GM12878 (cell line): ENCODE measurements at places on chromosomes 12 and 14. TPM values are rescaled to one million over a fixed set of nuclear protein-coding genes. Genes with fewer than 3 reads are reported as not detected.

- no peak overlapping the region for H3K4me3 ChIP-seq
- no peaks in the 10 kb centered on the region for H3K36me3 ChIP-seq
- H3K27me3 ChIP-seq = no peaks in the 10 kb centered on the region
- no peak for DNase-seq
Measured at GRCh38 chr12:3022411-3022810, 54.8 kb upstream of the TSPAN9 start.

GRCh38 chr14:72008666-72009065, 76.4 kb downstream of the RGS6 start:
- no peaks in the 10 kb centered on the region for H3K27me3 ChIP-seq
- DNase-seq = no peak
- H3K27ac ChIP-seq = no peak overlapping the region
- H3K4me1 ChIP-seq = no peaks in the 10 kb centered on the region
- no peaks in the 10 kb centered on the region for H3K36me3 ChIP-seq

DNA sequence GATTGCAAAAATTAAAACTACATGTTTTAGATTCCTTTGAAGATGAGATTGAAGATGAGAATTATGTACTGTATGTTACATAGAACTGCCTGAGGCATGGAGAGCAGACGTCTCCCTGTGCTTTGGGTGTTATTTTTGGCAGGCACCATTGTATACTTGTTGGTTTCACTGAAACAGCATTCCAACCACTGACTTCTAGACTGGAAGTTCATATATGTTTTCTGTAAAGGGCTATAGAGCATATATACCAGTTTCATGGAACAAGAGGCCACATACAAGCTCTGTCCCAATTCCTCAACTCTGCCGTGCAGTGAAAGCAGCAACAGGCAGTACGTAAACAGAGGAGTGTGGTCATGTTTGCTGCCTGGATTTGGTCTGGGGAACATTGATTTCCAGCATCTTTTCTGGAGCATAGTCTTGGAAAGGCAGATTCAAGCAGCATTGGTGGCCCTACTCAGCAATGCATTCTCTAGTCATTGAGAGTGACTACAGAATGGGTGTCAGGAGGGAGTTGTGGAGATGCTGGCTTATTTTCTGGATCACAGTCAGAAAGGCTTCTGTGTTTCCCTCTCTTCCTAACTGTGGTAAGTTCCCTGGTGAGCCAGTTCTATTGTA, 57.6 kb upstream of the CNTN1 start:
- no peaks in the 10 kb centered on the region for H3K27me3 ChIP-seq
- DNase-seq = no peak
- no peak overlapping the region for H3K4me3 ChIP-seq
- H3K27ac ChIP-seq = no peak overlapping the region

DNA sequence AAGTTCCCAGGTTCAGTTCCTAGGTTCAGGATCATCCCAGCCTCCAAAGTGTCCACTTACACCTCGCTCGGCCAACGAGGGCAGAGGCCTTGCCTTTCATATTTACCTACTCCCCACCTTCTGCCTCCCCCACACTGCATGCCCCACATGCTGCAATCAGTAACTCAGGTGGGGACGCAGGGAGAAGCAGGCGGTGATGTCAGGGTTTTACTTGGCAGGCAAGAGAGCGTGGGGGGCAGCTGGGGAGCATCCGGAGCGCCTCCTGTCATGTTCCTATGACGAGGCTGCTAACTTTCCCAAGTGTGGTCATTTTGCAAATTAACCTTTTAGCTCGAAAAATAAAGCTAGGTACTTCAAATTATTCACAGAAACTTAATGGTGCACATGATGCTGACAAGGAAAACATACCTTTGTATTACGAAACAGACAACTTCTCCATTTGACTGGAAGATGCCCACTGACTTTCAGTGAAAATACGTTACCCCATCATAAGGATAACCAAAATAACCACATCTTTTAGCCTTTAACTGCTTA, 53.8 kb downstream of the SETD3 start:
- H3K27me3 ChIP-seq = no peaks in the 10 kb centered on the region
- no peak for DNase-seq
- H3K27ac ChIP-seq = no peak overlapping the region
- peaks cover 13% of the 10 kb centered on the region; the same call in 1 of the 2 replicates for H3K36me3 ChIP-seq

POU6F1 gene
- 4.2 and 4.3 TPM in 2 replicates for total RNA-seq

KRT6C gene
- not detected in 2 replicates for total RNA-seq

DNA sequence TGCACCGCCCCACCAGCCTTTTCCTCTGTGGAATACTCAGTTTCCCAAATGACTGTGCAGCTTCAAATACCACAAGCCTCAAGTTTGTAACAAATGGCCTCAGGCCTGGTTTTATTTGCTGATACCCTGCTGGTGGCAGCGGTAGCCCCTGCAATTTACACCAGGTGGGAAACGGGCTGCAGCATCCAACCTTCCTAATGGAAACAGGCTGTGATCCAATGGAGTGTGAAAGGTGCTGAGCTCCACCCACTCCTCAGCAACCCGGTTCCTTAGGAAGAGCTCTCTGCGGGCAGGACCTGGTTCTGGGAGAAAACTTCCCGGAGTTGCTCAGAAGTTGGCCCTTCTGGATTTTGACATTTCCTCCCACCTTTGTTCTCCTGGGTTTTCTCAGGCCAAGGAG, 41.7 kb upstream of the LTA4H start:
- H3K4me1 ChIP-seq = no peaks in the 10 kb centered on the region
- H3K4me3 ChIP-seq = no peak overlapping the region
- H3K36me3 ChIP-seq = no peaks in the 10 kb centered on the region
- H3K27ac ChIP-seq = no peak overlapping the region
- peaks cover 2% of the 10 kb centered on the region; the same call in 1 of the 2 replicates for H3K27me3 ChIP-seq

E2F7 gene
- 26.1 and 29.7 TPM in 2 replicates for total RNA-seq

DNA sequence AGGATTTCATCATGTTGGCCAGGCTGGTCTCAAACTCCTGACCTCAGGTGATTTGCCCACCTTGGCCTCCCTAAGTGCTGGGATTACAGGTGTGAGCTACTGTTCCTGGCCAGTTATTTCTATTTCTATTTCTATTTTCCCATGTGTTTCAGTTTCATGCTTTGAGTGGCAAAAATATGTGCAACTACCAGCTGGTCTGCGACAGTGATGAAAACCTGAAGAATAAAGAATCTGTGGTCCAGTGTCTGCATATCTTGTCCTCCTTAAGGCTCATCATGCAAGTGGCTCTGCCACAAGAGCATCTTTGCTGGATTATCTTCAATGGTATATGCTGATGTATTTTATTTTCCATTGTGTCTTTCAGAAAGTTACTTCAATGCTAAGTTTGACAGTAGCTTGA, 17.4 kb downstream of the CFAP54 start:
- DNase-seq = no peak
- no peaks in the 10 kb centered on the region for H3K27me3 ChIP-seq
- no peak overlapping the region for H3K27ac ChIP-seq
- H3K36me3 ChIP-seq = no peaks in the 10 kb centered on the region
- H3K4me1 ChIP-seq = peaks cover 17% of the 10 kb centered on the region

DNA sequence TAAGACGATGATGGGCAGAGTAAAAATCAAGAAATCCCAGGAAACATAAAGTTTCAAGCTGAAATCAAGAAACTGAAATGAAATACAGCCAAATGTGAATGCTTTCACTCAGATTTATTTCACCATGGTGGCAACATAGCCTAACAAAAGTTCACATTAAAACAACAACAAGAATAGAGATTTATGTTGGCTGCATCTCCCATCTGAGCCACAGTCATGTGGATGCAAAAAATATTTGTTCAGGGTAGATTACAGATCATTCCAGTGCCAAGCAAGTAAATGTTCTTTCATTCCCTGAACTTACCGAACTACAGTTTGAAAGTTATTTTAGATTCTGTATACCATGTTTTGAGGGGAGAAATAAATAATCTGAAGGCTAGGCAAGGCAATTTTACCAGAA, 159.9 kb upstream of the TMTC1 start:
- H3K27ac ChIP-seq = no peak overlapping the region
- H3K36me3 ChIP-seq = no peaks in the 10 kb centered on the region
- no peaks in the 10 kb centered on the region for H3K27me3 ChIP-seq
- no peaks in the 10 kb centered on the region for H3K4me1 ChIP-seq

PRH2 gene
- total RNA-seq = not detected in 2 replicates

DNA sequence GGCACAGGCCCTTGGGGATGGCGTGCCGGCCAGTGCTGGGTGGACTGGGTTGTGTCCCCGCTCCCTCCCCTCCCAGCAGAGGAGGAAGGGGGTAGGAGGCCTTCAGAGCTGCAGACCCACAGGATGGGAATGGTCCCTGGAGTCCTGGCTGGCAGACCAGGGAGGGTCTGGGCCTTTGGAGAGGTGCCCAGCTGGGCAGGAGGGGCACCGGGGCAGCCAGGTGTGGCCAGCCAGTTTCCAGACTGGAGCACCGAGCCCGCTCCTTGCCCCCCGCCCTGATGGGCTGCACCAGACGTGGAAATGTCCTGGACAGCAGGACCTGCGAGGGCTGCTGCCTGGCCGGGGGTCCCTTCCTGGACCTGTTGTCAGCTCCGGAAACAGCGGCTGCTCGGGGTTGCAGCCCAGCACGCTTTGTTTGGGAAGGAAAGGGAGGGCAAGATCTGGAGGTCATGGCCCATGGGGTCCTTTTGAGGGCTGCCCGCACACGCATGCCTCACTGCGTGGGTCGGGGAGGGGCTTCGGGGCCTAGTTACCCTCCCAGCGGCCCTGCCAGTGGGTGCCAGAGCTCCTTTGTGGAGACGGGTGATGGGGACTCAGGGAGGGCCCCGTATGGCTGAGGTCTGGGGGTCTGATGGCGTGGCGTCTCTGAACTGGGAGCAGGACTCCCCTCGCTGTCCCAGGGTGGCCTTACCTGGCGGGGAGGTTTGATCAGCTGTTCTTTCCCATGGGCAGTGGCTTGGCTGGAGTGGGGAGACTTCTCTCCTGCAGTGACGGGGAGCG, 9.1 kb downstream of the KIF26A start:
- no peak overlapping the region for H3K27ac ChIP-seq
- no peak overlapping the region for H3K4me3 ChIP-seq
- no peaks in the 10 kb centered on the region for H3K36me3 ChIP-seq
- no peaks in the 10 kb centered on the region for H3K4me1 ChIP-seq
- DNase-seq = no peak

DNA sequence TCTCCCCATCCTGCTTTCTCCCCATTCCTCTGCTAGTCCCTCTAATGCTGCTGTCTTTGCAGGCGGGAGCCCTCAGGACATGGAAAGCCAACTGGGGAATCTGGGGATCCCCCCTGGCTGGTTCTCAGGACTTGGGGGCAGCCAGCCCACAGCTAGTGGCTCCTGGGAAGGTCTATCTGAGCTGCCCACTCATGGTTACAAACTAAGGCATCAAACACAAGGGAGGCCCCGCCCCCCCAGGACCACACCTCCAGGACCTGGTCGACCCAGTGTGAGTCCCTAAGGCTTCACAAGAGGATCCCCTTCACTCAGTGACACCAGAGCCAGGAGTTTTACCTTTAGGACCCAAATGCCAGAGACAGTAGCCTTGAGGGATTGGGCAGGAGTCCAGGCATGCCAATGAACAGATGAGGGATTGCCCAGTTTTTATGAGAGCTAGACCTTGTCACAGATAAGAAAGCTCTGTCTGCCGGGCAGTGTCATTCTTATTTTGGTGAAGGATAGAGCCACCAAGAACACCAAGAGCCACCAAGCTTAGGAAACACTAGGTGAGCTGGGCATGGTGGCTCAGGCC, 8.0 kb upstream of the CPNE6 start:
- no peak for DNase-seq
- H3K36me3 ChIP-seq = no peaks in the 10 kb centered on the region
- no peaks in the 10 kb centered on the region for H3K4me1 ChIP-seq
- H3K27ac ChIP-seq = no peak overlapping the region
- H3K4me3 ChIP-seq = no peak overlapping the region
- H3K27me3 ChIP-seq = peaks cover 2% of the 10 kb centered on the region; the same call in 1 of the 2 replicates

DNA sequence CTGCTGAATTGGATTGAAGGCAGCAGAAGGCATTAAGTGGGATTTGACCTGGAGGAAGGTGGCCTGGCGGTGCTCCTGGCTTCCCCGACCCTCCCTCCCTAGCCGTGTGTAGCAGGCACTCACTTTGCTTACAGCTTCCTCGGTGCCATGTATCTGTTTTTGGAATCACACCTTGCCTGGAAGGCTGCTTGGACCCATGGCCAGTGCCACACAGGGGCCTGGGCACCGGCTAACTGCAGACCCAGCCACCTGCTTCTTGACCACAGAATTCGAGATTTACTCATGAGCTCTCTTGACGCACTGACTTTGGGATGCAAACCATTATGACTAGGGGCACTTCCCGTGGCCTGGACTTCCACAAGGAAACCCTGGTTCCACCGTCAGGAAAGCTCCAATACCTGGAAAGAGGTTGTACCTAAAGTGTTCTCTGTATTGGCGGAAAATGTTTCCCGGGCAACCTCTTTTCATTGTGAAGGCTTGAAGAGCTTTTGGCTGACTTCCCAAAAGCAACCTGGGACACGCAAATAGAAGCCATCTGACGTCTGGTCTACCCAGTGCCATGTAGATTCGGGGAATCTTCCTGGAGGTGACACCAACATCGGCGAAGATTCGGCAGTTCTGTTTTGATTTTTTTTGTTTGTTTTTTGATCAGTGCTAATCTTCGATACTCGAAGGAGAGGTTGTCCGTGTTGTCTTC, 125.6 kb upstream of the RTL1 start:
- no peak for DNase-seq
- no peak overlapping the region for H3K4me3 ChIP-seq
- no peaks in the 10 kb centered on the region for H3K36me3 ChIP-seq
- H3K4me1 ChIP-seq = no peaks in the 10 kb centered on the region
- no peak overlapping the region for H3K27ac ChIP-seq

DNA sequence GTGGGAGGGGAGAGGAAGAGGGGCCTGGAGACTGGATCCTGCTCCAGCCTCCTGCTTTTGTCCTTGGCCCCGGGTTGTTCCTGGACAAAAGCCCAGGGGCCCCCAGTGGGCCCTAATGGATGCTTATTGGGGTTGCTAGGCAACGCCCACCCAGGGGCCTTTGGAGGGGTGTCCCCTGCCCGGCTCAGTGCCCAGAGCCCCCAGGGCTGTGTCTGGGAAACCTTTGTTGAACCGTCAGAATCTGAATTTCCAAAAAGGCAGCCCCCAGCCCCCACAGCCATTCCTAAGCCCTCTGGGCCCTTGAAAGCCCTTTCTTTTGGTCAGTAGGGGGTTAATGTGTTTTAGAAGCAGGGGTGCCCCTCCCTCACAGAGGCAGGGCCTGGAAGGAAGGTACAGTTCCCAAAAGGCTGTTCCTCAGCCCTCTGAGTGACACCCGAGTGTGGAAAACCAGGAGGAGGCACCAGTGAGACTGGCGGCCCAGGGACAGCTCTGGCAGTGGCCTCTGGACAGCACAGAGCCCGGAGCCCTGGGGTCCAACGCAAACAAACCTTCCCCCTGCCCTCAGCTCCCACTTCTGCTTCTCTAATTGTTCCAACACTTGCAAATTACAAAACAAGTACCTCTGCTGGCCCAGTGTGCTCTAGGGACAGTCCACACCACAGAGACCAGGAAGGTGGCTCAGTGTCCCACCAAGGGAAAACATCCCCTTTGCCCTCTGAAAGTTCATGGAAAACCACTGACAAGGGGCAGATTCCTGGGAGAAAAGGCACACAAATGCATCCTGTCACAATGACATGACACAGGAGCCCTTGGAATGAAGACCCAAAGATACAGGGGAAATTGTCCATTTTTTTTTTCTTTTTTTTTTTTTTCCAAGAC, 19.4 kb downstream of the HHIPL1 start:
- no peaks in the 10 kb centered on the region for H3K36me3 ChIP-seq
- H3K4me1 ChIP-seq = peaks cover 14% of the 10 kb centered on the region
- no peak overlapping the region for H3K27ac ChIP-seq
- no peak overlapping the region for H3K4me3 ChIP-seq
- H3K27me3 ChIP-seq = peaks cover 1% of the 10 kb centered on the region; the same call in 1 of the 2 replicates

NGB gene
- not detected in 2 replicates for total RNA-seq
